ENCODE measurements at places on chromosomes 6 and 20.

DNA sequence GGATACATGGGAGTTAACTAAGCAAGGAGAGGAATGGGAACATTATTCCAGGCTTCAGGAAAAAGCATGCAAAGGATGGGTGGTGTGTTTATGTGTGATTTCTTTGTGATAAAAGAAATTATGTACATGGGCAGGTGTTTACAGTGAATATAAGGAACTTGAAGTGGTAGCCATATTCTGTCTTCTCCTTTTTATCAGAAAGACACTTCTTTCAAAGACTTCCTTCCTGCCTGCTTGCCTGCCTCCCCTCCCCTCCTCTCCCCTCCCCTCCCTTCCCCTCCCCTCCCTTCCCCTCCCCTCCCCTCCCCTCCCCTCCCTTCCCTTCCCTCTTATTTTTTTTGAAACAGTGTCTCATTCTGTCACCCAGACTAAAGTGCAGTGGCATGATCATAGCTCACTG lies 14.4 kb downstream of the CYB5R4 start:
- DNase-seq, result no peak

DNA sequence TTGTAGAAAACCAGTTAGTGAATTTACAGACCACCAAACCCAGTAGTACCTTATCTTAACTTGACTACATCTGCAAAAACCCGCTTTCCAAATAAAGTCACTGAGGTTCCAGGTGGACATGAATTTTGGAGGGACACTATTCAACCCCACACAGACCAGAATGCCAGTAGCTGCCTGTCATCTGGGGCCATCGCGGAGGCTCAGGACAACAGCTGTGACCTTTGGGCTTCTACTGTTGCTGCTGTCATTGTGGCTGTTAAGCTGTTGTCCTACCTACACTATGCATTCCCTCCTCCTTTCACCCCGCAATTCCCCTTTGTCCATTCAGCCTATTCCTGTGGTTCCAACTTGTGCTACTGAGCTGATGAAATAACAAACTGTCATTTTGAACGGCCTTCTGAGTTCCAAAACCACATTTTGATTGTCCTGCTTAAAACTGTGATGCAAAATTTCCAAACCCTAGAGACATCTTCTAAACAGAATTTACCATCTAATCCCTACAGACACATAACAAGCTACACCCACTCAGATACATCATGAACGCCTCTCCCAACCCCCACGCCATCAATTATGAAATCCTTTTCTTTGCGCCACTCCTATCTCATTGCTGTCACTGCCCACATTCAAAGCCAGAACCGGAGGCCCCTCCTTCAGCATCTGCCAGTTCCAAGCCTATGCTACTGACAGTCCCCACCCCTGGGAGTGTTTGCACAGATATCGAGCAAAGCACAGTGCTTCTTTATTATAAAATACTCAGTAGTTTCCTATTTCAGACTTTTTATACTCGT lies 125.0 kb downstream of the C6orf118 start:
- DNase-seq, result no peak

GRCh38 chr20:764255-764654 lies 4.0 kb downstream of the SLC52A3 start:
- no peak for DNase-seq

DNA sequence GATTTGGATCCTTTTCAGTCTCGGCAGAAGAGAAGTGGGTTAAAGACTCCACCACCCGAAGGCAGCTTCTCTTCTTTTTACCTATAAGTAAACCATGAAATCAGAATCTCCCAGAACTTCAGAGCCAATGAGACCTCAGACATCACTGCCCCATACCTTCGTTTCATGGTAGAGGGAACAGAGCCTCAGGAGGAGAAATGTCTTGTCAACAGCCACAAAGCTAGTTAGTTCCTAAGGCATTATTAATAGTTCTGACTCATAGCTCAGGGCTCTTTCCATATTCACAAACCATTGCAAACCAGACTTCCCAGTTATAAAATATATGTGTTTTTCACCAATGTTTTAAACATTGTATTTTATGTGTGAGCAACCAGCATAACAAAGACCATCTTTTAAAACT lies 118.7 kb upstream of the RIPOR2 start:
- DNase-seq, result peak; percentile 38

DNA sequence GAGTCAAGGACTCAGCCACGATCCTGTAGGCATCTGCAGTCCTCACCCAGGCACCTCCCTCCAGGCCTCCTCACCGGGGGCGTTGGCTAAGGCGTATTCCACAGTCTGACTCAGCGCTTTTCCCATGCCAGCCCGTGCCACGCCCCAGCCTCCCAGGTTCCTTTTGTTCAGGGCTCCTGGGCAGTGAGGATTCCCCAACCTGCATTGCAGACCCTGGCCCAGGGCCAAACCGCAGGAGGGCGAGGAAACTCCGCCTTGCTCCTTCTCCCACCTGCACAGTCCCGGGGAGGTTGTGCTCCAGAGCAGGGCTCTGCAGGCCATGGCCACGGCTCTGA lies 202.8 kb upstream of the CST7 start:
- peak; percentile 97 for DNase-seq

DNA sequence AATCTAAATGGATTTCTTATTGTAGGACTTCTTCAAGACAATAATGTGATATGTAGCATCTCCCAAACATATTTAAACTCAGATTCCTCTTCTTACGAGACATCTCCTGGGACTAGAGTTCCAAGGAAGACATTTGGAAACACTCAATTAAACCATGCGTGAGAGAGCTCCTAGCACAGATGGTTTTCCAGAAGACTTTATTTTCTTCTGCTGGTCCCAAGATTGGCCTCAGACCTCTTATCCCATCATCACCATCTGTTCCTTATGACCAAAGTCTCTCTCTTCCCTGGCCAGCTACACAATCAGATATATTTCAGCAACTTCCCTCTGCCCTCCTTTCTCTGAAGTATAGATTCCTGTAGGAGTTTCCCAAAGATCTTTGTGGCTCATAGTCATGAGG lies 93.2 kb upstream of the JARID2 start:
- no peak for DNase-seq

DNA sequence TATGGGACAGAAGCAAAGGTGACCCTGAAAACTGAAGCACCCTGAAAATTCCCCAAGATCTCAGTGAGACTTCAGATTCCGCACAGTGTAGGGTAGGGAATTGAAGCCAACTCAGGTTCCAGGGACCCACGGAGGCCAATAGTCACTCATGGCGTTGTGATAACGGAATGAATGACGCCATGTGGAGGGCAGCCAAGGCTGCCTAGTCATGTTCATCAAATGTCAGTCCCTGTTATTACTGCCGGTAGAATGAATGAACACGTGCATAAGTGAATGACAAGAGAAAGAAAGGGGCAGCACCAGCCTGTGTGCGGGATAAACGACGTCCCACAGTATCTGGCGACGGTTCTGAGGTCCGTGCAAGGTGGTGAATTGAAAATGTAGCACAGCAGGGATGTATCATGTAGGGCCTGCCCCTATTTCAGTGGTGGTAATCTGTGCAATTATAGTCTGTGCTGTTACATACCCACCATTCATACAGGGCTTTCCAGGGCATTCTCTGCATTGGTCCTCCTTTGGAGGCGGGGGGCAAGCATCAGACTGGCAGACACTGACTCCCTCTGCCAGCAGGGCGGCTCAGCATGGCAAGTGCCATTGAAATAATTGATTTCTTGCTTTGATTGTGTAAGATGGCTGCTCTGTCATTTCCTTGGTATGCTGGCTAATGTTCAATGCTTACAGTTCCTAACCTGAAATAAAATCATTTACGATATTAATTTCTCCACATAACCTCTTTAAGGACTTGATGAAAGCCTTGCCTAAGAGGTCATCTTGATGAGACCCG lies 386.9 kb downstream of the CDH4 start:
- peak; percentile 9 for DNase-seq

DNA sequence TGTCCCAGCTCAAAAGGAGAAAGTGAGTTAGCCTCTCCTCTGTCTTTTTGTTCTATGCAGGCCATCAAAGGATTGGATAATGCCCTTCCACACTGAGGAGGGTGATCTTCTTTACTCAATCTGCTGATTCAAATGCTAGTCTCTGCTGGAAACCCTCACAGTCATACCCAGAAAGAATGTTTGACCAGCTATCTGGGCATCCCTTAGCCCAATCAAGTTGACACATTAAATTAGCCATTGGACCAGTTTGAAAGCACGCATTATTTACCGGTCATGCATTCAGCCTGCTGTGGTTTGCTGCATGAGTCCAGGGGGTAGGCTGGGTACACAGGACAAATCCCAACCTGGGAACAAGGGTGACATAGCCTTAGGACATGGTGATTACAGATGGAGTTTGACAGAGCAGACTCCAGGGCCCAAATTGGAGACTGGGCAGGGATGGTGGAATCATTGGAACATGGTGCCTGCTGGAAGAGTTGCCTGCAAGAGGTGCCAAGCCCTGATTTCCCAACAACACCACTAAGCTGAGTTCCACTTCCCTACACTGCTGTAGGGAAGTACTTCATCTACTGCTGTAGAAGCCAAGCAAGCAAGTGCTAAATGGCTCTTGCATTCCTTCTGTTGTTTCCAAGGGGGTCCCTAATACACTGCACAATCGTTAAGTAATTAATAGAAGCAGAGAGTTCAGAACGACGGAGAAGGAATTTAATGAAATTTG lies 87.7 kb downstream of the RNF182 start:
- no peak for DNase-seq

DNA sequence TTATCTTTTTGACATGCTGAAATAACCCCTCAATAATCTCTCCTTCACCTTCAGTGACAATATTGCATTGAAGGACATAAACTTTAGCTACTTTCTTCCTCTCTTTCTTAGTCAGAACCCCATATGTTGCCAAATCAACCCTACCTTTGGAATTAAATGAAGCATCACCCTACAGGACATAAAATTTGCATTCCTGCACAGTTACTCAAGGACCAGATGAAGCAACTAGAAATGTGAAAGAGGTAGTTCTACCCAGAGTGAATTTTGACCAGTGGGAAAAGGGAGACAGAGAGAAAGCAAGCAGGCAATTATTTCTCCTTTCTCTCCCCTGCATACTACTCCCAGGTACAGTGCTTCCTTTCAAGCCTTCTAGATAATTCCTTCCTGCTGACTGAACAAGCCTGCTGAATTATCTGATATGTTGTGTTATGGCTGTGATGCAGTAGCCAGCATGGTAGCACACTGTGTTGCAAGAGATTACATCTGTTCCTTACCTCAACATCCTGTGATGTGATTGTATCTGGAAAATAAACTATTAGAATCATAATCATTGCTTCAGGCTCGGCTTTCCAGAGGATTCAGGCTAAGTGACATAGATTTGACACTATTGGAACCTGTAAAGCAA lies 16.6 kb downstream of the TENT5A start:
- DNase-seq, result peak; percentile 47

GRCh38 chr6:44268095-44268628 lies 2.1 kb upstream of the TMEM151B start:
- peak; percentile 46 for DNase-seq

- no peak for DNase-seq
Measured at GRCh38 chr6:136784271-136784664, 8.0 kb downstream of the MAP3K5 start.

- no peak for DNase-seq
Measured at GRCh38 chr20:23782366-23782983, 31.7 kb upstream of the CST1 start.

DNA sequence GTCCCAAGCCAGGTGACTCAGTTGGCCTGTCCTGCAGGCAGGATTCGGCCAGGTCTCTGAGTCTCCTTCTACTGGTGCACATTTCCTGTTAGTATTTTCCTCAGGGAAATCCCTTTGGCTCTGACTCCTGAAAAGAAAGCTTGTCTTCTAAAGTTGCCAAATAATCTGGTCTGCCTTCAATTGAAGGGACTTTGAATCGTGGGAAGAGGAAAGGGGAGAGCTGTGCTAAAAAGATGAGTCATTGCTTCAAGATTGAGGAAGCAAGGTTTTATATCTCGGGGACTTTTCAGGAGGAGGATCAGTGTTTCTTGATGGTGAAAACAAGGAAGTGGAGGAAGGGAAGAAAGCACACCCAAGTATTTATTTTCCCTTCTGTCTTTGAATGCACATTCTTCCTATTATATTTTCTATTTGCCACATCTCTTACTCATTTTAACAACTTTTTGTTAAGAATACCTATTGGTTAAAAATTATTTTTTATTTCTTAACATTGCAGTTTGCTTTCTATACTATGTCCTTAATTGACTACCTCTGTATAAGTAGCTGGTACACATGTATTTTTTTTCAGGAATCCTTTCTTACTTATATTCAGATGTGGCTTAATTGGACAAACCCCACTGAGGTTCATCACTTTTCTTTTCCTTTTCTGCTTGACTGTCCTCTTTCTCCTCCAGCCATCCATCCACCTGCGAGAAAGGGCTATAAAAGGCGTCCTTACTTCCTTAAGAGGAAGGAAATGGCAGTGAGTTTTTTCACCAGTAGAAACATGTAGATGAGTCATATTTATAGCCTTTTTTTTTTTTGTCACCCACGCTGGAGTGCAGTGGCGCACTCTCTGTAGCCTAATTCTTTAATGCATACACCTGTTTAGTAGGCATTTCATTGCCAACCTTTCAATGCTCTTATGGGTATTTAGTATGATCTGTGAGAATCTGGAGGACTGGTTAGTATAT lies 15.0 kb upstream of the IFNGR1 start:
- peak; percentile 99 for DNase-seq

DNA sequence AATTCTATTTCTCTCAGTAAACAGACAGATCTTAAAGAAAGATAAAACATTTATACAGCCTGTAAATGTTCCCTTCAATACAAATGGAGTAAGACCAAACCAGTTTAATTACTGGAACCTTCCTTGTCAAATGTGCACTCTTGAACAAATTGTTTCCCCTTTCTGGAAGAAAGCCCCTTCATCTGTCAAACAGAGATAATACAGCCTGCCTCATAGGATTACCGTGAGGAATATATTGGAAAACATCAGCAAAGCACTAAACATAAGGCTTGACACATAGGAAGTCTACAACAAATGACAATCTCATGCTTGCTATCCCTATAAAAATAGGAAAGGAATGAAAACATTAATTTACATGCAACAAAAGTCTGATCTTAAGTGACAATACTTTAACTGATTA lies 173.8 kb downstream of the PTPRK start:
- DNase-seq, result no peak

DNA sequence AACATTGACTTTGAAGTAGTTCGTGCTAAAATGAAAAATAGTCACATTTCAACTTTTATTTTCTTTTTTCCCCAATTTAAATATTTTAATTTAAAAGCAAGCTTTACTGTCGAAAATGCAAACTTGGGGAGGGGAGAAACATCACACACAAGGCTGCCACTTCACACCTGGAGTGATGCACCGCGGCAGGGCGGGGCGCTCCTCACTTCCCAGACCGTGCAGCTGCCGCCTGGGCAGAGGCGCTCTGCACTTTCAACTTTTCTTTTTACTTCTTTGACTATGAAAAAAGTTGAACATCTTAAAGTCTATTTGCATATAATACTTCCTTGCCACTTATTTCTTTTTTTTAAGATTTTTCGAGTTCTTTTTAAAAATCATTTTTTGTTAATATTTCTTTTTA lies 993.3 kb upstream of the GJE1 start:
- DNase-seq, result no peak

DNA sequence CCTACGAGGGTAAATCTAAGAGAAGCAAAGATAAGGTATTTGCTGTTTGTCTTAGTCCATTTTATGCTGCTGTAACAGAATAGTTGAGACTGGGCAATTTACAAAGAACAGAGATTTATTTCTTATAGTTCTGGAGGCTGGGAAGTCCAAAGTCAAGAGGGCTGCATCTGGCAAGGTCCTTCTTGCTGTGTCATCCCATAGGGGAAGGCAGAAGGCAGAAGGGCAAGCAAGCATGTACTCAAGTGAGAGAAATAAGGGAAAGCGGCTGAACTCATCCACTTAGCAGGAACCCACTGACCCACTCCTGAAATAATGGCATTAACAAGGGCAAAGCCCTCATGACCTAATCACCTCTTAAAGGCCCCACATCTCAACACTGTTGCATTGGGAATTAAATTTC lies 102.7 kb downstream of the AGPAT4 start:
- DNase-seq, result no peak
